ENCODE measurements at places on chromosomes 1 and 21.

DNA sequence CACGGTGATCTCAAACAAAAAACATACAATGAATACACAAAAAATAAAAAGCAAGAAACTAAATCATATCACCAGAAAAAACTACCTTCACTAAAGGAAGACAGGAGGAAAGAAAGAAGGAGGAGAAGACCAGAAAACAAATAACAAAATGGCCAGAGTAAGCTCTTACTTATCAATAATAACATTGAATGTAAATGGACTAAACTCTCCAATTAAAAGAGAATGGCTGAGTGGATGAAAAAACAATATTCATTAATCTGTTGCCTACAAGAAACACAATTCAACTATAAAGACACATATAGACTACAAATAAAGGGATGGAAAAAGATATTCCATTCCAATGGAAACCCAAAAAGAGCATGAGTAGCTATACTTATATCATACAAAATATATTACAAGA lies 27.2 kb downstream of the LRIF1 start:
- no peak for DNase-seq

- no peak for DNase-seq
Measured at GRCh38 chr21:42499444-42500112, 3.6 kb upstream of the RSPH1 start.

- no peak for DNase-seq
Measured at GRCh38 chr1:60880202-60880601, 202.2 kb upstream of the NFIA start.

GRCh38 chr21:19830446-19830845 lies 1167.8 kb upstream of the NCAM2 start:
- DNase-seq: no peak

- no peak for DNase-seq
Measured at GRCh38 chr1:201229095-201229494, 38.5 kb downstream of the IGFN1 start.

DNA sequence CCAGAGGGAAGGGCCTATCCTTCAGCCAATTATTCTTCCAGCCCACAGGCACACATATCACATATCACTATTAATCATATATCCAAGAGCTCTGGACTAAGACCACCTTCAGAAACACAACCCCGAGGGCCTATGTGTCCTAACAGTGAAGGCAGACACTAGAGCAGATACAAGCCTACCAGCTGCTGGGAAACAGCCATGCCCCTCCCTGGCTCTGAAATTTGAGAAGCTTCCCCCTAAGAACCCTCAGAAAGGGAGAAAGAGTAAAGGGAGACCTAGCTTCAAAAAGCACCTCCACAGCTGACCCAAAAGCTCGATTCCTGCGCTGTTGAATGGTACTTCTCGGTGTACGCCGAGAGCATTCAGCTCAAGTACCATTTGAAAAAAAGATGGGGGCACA lies 17.4 kb downstream of the CNN3 start:
- no peak for DNase-seq

DNA sequence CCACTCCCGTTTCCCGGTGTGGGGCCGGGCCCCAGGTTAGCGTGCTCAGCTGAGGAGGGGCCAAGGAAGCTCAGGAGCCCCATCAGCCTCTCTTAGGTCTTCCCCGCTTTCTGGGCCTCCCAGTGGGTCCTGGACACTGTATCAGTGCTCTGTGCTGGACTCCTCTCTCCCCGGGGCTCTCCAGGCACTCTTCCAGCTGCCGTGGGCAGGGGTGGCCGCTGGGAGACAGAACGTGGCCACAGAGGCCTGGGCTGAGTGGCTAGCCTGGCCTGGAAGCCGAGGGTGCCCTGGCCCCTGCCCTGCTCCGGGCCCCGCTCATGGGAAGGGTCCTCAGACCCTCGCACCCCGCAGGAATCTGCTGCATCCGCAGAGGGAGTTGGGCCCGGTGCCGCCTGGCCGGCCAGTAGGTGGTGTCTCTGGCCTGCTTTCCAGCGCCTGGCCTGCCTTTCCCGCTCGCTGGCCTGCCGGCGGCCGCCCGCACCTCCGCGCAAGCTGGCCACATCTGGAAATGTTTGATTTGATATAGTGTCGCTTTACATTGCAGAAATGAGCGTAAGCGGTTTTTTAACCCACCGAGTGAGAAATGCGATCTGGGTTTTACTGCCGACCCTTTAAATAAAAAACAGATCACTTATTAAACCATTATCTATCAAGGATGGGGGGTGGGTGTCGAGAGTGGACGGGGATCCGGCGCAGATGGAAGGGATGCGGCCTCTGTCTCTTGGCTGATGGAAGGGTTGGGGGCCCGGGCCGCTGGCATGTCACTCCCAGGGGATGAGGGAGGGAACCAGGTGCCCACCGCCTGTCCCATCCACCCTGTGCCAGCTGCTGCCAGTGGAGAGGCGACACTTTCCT lies 74.4 kb upstream of the TTC34 start:
- DNase-seq: no peak

DNA sequence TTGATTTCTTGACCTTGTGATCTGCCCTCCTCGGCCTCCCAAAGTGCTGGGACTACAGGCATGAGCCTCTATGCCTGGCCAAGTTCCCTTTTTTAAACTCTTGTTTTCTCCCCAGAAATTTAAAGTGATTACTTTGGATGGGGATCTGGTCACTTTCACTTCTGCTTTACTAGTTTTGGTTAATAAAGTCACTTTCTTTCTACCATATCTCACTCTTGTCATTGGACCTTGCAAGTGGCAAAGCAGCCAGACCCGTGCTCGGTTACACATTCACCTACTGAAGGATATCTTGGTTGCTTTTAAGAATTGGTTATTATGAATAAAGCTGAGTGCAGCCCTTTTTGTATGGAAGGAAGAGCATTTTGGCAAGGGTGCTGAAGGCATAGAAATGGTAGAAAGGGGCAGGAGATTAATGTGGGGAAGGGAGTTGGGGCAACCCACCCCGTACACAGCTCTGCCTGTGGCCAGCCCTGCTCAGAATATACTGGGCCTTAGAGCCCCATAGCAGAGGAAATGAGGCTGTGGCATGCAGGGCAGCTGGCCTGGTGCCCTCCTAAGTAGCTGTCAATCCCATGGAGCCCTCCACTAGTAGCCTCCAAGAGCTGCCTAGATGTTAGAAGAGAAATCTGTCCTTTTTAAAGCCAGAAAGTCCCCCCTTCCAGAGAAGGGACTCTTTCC lies 40.7 kb downstream of the CD2 start:
- no peak for DNase-seq

DNA sequence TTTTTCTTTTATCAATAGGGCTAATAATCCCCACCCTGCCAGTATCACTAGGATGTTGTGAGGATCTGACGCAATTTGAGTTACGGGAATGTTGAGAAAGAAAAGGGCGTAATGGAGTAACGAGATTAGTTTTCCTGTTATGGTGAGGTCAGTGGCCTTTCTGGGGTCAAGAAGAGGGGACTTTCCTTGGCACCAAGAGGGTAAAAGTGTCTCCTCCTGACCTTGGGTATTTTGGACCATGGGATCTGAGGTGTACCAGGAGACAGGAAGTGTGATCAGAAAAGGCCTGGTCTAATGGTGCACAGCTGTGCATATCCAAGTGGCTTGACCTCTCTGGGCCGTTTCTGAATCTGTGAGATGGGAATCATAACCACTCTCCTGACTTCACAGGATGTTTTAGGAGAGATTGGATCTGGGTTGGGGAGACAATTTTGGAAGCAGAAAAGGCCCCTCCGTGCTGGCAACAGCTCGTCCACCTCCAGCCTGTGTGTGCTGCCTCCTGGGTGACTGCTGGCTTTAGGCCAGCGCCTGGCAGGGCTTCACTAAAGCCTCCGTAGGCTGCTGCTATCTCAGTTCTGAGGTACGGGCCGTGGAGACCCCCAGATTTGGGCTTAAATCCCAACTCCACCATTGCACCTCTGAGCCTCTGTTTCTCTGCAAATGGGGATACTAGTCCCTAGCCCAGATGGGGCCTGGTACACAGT lies 37.1 kb downstream of the ALPL start:
- DNase-seq: no peak

DNA sequence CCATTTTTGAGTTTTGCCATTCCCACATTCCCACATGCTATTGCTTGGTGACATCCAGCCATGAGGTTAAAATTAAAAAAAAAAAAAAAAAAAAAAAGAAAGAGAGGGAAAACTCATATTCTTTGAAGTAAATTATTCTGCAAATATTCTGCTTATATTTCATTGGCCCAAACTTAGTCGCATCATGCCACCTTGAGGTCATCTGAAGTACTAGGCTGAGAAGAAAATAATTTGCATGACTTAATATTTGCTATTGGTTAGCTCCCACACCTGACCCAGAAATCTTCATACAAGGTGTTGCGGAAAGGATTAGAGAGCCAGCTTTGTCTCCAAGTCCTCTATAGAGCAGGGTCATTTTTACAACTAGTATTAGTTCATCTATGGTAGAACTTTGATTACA lies 2206.0 kb downstream of the MRPL39 start:
- DNase-seq: no peak

GRCh38 chr1:192604979-192605620 lies 29.5 kb downstream of the RGS1 start:
- no peak for DNase-seq

GRCh38 chr1:68287241-68287640 lies 54.9 kb upstream of the WLS start:
- DNase-seq: no peak

DNA sequence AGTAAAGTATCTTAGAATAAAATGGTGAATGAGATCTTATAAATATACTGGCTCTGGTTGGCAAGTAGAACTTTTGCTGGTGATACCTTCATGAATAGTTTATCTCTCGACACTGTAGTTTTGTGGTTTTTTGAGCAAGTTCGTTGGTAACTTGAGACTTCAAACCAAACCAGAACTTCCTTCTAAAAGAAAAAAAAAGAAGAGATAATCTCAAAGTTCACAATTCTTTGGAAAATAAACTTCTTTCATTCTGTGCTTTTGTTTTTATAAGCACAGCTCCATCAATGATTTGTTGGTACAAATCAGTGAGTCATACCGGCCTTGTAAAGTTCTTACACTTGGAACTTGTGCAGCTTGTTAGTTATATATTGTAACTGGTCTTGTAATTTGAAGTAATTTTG lies 2.3 kb downstream of the HIPK1 start:
- no peak for DNase-seq

DNA sequence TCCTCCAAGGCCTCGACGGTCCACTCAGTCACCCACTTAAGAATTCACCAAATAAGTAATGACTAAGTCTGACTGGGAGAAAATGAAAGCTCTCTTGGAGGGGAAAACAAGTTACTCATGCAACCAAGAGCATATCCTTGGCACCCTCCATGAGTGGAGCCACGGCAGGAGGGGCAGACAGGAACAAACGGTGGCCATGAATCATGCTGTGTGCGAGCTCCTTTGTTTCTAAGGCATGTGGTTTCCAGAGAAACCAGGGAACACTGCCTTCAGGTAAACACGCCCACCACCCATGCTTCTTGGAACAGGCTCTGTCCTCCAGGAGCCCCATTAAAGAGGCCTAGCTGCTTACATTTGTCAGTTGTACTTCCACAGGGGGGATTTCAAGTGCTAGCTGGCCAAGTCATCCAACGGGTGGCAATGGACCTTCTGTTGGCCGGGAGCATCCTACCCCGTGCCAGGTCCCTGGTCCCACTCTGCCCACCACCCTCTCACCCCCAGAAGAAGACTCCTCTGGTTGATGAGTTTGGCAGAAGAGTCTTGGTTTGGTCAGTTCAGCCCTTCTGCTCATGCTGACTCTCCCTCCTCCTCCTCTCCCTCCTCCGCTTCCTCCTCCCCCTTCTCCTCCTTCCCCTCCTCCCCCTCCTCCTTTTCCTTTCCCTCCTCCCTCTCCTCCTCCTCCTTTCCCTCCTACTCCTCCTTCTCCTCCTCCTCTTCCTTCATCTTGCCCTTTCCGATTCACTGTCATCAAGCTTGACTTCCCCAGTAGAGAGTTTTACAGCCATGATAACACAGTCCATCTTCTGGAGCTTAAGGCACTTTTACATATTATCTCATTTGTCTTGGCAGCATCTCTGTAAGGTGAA lies 107.6 kb downstream of the CCDC185 start:
- DNase-seq: no peak

DNA sequence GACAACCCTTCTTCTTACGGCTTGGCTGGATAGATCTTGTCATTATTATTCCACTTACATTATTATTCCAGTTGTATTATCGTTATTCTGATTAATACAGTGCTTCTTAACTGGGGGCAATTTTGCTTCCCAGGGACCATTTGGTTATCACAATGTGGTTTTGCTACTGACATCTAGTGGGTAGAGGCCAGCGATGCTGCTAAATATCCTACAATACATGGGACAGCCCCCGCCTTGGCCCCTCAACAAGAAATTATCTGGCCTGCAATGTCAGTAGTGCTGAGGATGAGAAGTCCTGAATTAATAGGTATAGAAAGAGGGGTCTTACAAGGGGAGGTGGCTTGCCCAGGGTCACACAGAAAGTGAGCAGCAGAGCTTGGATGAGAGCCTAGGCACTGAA lies 105.6 kb downstream of the PTPRU start:
- DNase-seq: no peak

GRCh38 chr1:240572328-240572727 lies 39.6 kb downstream of the GREM2 start:
- DNase-seq: no peak

GRCh38 chr1:93960641-93961147 lies 51.5 kb upstream of the GCLM start:
- no peak for DNase-seq

DNA sequence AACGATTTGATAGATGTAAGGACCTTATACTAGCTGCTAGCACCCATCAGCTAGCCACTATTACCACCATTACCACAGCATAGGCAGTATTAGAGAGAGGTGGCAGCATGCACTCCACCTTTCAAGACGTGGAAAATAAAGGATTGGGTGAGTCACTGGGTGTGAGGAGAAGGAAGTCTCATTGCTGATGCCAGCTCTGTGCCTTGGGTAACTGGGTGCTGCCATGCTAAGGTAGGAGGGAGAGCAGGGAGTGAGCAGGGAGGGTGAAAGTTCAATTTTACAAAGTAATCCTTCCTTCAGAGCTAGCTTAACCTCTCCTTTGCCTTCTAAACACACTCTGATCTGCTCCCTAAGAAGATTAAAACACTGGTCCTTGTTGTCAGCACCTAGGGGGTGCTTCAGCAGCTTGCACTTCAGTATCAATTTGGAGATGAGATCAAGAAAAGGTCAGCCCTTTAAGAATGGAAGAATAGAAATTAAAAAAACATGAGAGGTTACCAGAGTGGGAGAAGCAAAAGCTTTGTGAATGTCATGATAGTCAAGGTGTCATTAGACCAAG lies 1.8 kb upstream of the LIN9 start:
- no peak for DNase-seq

DNA sequence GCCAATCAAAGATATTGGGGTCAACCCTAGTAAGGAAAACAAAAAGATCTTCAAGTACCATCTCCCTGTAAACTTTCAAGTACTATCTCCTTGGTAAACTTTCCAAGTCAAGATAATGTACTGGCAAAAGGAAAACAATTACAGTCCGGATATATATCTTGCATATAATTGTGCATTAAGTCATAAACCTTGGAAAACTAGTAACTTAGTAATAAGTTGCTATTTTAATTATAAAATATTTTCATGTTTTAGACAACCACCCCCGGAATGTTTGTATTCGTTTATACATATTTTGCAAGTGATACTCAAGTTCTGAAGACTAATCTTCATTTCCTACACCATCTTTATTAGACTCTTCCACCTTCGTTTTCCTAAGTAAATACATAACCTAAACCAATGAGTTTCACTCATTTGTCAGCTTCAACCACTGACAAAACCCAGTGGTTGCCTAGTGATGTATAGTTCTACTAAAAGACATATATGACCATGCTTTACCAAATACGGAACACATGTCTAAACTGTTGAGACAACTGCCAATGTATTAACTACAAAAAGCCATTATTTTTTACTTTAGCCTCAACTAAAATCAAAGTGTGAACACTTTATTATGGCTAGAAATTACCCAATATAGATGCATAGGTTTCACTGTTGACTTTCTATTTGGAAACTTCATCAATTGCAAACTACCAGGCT lies 1.7 kb downstream of the AKT3 start:
- no peak for DNase-seq
